ENCODE measurements at places on chromosomes 11 and 22. TPM values are rescaled to one million over a fixed set of nuclear protein-coding genes. Genes with fewer than 3 reads are reported as not detected.

The OR8G1 gene
- total RNA-seq, result not detected

The OR52N5 gene
- not detected for total RNA-seq

The NAALAD2 gene
- 0.14 TPM for total RNA-seq

The OR2AG1 gene
- not detected for total RNA-seq

The FGF4 gene
- not detected for total RNA-seq

The PHF5A gene
- total RNA-seq, result 60.6 TPM

The SLC37A2 gene
- 0.18 TPM for total RNA-seq

The PKP3 gene
- 1.6 TPM for total RNA-seq

The OVCH2 gene
- not detected for total RNA-seq

The TBX1 gene
- not detected for total RNA-seq

The MYBPC3 gene
- not detected for total RNA-seq

The NAALADL1 gene
- total RNA-seq, result 27.7 TPM

The TTC12 gene
- total RNA-seq, result 15.3 TPM

The ARL14EP gene
- total RNA-seq, result 27.7 TPM

The RTN4RL2 gene
- total RNA-seq, result 0.09 TPM

The P2RY2 gene
- total RNA-seq, result not detected

The HTATIP2 gene
- total RNA-seq, result 67.2 TPM

The CBL gene
- 4.7 TPM for total RNA-seq

The SPTBN2 gene
- total RNA-seq, result 0.43 TPM

The UPK2 gene
- not detected for total RNA-seq

The SAC3D1 gene
- 6.4 TPM for total RNA-seq

The TTLL1 gene
- 16.9 TPM for total RNA-seq

The GPR83 gene
- under 0.01 TPM for total RNA-seq

The HTR3A gene
- not detected for total RNA-seq

The TEX12 gene
- total RNA-seq, result 0.28 TPM

The GNAZ gene
- 3.7 TPM for total RNA-seq

The KRTAP5-7 gene
- total RNA-seq, result not detected

The SLC25A18 gene
- total RNA-seq, result 0.09 TPM

The DDX17 gene
- total RNA-seq, result 372 TPM

The DCHS1 gene
- total RNA-seq, result 5.2 TPM

The KDM4E gene
- not detected for total RNA-seq

The NLRP6 gene
- not detected for total RNA-seq

The CLDN5 gene
- 0.28 TPM for total RNA-seq

Data from smooth muscle cell of bladder (primary cell).